ENCODE measurements at places on chromosomes 6 and 20.
A peak's percentile ranks its signal among the peaks of the same experiment; 100 is the strongest.

- peak; percentile 33 for DNase-seq
Measured at GRCh38 chr6:52394251-52394666, 25.9 kb upstream of the EFHC1 start.

- DNase-seq = no peak
Measured at GRCh38 chr20:43584448-43585136, 6.1 kb upstream of the IFT52 start.

GRCh38 chr20:4147319-4147718 is 132.0 kb upstream of the RNF24 start:
- DNase-seq = peak; percentile 12

DNA sequence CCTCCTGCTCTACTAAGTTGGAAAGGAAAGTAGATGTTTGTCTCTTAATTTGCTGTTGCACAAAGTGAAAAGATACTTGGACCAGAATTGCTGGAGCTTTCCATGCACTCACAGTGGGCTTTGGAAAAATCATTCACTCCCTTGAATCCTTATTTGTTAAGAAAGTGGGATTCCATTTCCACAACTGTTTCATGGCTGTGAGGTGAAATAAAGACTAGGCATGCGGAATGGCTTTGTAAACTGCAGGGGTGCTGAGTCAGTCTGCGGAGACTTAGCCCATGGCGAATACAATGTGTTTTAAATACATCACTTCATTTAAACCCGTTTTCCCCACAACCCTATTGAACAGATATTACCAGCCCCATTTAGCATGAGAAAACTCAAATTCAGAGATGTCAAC is 36.8 kb upstream of the CLDN20 start:
- no peak for DNase-seq

DNA sequence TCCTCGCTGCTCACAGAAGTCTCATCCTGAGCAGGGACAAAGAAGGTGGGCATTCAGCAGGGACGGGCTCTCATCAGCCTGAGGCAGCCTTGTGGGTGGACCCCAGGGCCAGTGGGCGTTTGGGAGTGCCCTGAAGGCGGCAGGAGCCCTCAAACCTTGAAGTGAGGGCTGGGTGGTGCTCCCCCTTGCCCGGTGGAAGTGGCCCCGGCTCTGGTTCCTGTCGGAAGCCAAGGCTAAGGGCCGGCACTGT is 110.5 kb downstream of the NOL4L start:
- no peak for DNase-seq

DNA sequence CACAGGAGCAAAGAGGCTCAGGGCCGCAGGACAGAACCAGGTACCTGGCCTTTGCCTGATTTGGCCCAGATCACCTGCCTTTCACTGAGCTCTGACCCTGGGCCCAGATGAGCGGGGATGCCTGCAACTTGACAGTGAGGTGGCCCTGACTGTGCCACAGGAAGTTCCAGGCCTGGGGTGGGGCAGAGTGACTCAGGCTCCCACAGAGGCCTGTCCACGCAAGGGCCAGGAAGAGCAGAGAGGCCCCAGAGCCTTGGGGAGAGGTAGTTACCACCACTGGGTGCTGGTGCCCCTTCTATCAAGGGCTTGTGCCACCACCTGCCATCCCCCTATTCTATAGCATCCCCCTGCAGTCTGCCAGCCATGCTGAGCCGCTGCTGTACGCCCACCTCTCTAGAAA is 4.1 kb upstream of the NOL4L start:
- DNase-seq = no peak

GRCh38 chr20:36118371-36118770 is 36.2 kb upstream of the EPB41L1 start:
- DNase-seq = no peak

- no peak for DNase-seq
Measured at GRCh38 chr6:105380634-105381033, 22.2 kb downstream of the PREP start.

DNA sequence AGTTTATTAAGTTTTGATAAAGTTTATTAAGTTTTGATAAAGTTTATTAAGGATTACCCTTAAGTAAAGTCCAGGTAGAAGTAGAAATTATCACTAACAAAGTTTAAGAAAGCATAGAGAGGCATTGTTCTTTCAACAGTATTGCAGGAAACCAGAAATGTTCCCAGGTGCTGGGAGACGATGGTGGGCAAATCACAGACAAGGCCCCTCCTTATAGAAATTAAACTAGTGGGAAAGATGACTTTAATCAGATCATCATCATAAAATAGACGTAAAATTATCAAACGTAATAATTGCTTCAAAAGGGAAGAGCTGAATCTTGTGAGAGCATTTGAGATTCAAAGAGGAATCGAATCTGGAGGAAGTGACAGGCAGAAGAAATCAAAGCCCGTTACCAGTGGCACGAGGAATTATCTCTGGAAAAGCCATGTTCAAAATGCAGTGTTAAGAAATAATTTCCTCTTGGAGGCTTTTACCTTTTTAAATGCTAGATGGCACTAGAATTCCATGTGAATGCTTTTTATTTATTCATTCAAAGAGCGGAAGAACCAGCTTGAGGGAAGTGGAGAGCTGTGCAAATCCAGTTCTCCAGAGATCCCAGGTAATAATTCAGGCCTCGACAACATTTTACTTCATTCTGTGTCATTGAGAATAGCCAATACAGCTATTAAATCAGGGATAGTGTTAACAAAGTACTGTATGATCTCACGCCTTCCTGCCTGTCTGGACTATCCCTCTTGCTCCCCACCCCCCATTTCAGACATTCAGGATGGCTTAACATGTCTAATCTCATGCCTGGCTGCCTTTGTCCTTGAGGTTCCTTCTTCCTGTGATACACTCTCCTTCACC is 1.0 kb upstream of the APMAP start:
- no peak for DNase-seq

- no peak for DNase-seq
Measured at GRCh38 chr6:37192666-37193065, 22.7 kb downstream of the PIM1 start.
